ENCODE measurements at places on chromosomes 2 and 18.

- DNase-seq: no peak
These were observed 56.3 kb upstream of the ZDBF2 start for GRCh38 chr2:206218156-206218555.

DNA sequence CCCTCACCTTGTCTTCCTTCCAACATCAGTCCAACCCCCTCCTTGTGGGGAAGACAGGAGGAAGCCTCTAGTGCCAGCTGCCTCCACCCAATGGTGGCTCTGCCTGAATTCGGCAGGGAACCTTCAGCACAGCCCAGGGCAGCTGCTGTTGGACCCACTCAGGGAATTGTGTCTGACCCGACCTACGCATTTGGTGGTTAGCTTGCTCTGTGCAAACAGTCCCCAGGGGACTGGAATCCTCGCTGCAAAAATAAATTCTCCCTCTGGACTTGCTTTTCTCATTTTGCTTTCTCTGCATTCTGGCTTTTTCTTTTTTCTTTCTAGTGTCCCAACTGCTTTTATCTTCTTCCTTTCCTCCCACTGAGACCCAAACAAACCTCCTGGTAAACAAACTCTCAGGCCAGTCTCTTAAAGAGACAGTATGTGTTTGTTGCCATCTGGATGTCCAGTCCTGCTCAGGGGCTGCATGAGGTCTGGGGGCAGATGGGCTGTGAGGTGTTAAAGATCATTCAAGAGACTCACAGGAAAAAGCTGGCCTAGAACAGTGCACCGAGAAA, 137.7 kb upstream of the HAAO start:
- DNase-seq: no peak

- no peak for DNase-seq
These were observed 143.5 kb upstream of the HDAC4 start for GRCh38 chr2:239544143-239544917.

DNA sequence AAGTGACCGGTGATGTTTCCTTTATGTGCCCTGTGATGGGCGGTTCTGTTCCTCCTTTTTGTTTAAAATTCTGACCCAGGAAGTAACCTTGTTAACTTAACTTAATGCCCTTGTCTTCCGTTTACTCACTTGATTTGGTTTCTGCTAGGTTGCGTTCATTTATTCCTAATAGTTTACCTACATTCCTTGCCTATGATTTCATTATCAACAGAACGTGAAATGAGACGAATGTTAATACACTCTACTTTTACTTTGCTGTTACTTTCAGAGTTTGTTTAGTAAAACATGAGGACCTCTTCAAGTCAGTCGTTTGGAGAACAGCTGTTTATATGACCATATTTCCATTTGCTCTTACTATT, 638 bp downstream of the CEP192 start:
- DNase-seq: no peak

DNA sequence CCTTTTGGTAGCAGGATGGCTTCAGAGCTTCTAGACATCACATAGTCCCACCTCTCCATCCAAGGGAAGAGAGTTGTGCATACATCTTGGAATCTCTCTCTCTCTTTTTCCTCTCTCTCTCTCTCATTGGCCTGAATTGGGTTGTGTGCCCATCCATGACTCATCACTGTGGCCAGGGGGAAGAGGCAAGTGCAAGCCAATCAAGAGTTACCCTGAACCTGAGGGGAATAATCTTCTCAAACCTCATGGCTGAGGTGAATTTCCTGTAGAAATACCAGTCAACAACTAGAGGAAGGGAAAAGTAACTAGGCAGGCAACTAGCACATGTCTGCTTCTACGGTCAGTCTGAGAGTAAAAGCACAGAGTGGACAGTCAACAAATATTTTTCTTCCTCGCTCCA, 7.3 kb upstream of the CHN1 start:
- DNase-seq: no peak

DNA sequence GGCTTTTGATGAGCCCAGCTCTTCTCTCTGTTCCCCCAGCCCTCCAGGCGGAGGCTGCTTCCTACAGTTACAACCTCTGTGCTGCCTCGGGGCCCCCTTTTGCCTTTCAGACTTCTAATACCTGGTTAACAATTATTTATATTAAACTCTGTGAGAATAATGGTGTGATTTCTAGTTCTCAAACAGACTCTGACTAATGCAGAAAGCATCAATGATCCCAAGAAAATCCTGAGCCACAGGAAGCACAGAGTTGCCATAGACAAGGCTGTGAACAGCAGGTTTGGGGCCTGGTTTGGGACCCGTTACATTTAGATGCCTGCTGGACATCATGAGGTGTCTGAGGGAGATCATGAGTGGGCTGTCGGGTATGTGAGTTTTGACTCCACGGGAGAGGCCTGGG, 37.4 kb upstream of the MYO3B start:
- no peak for DNase-seq

DNA sequence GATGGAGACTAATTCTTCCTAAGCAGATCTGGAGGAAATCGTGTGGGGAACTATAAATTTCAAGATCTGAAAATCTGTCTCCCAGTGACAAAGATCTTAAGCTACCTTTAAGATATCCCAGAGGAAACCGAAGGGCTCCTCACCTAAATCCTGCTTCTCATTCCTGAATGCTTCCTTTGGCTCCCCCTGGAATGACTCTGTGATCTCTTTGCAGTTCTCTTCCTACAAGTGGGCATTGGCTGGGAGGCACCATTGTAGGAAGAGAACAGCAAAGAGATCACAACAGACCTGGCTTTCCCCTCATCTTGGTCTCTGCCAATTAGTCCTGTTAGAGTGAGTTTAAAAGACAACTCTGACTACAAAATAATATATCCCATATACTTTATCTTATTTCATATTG, 70.0 kb upstream of the KCNH7 start:
- no peak for DNase-seq

DNA sequence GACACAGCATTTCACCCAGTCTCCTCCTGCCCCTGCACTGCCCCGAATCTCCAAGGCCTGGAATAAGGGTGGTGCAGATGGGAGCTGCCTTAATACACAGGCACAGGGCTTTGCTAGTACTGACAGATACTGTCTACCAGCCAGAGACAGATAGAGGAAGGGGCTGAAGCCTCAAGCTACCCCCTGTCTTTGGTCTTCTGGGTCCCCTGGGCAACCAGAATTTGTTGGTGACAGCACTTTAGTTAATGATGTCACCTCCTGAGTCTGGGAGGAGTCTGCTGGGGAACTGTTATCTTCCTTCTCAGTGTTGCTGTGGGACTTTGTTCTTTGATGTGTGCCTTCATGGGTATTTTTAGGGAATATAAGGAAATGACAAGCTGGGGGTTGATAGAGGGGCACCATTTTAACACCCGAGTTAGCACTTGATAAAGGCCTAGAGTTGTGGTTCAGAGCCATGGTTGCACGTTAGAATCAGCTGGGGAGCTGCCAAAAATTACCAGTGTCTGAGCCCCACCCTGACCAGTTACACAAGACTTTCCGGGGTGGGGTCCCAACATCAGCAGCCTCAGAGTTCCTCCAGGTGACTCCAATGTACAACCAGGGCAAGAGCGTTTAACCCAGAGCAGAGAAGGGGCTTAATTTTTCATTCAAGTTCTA, 136.8 kb downstream of the SMAD7 start:
- no peak for DNase-seq

DNA sequence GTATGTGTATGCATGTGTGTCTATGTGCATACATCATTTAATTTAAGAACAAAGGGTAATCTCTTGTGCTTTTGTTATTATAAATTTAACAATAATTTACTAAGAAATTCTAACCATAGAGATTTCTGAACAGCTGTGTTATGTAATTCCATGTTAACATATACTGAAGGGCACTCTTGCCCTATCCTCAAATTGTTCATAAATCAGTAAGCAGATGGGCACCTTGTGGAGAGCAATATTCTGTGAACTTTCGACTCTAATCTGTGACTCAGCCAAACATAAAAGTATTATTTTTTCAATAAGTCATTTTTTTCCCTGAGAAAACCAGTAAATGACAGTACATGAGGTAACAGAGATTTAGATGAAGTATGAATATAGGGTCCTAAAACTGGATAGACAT, 938.3 kb upstream of the CRIM1 start:
- DNase-seq: no peak
